ENCODE measurements at places on chromosomes 1 and 21.

DNA sequence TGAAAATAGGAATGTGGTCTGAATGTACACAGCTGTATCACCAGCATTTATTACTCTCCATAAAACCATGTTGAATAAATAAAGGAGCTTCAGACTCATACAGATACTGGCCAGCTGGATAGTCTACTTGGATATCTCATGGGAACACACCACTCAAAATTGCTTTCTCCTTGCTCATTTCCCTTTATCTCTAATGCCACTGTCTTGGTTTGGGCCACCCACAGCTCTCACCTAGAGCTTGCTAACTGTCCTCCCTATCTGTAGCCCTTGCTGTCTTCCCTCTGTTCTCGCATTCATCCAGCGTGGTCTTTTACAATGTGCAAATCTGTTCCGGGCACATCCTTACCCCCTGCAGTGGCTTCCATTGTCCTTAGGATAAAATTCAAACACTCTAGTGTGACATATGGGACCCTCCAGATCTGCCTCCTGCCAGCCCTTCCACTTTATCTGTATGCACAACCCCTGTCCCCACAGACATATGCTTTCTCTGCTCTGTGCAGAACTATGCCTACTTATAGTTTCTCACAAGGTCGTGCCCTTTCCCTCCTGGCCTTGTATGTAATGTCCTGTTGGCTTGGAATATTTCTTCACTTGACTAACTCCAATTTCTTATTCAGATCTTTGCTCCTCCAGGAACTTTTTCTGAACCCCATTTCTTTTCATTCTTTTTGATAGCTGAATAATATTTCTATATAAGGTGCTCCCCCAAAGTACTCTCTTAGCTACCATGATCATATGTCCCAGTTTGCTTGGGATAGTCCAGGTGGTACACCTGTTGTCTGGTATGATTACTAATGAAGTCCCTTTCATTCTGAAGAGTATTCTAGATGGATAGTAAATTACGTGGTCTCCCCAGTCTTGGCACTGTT is 2.9 kb downstream of the FLVCR1 start:
- DNase-seq = no peak

DNA sequence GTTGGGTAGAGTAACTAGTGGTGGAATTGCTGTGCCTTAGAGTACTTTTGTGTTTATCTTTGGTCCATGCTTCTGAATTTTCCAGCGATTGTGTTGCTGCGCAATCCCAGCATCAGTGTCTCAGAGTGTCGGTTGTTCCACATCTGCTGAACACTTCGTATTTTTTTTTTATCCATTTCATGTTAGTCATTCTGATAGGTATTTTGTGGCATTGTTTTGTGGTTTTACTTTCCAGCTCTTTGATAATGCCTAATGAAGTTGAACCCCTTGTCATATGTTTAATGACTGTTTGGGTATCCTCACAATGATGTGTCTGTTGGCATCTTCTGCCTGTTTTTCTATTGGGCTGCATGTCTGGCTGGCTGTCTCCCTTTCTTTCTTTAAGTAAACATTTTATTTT is 13.6 kb downstream of the TUFT1 start:
- DNase-seq = no peak

DNA sequence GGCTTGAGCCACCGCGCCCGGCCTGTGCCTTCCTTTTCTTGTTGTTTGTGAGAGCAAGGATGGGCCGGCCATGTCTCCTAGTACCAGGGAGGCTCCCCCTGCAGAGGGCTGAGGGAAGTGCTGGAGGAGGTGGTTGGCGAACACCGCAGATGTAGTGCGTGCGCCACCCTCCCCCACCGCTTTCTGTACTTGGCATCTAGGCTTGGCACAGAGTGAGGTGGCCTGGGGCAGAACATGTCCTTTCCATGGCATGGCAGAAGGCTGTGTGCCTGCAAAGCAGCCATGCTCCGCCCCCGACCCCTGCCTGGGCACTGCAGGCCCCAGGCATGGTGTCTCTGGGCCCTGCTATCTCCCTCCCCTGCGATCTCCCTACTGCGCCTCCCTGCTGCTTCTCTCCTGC is 30.7 kb downstream of the ALPL start:
- DNase-seq = no peak

DNA sequence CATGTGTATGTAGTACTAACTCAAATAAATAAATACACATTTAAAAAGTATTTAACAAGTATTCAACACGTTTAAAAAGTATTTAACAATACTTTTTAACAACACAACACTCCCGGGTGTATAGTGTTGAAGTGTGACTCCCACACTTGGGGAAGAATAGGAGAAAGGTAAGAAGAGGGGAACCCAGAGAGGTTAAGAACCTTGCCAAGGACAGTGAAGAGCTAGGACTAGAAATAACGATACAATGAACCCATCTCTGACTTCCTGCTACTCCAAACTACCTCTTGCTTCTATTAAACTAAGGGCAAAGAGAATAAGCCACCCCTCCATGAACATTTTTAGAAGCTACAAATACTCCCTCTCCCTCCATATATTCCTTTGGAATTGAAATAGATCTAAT is 1.7 kb upstream of the GFI1 start:
- no peak for DNase-seq

- no peak for DNase-seq
Measured at GRCh38 chr1:220922951-220923350, 43.7 kb downstream of the HLX start.

DNA sequence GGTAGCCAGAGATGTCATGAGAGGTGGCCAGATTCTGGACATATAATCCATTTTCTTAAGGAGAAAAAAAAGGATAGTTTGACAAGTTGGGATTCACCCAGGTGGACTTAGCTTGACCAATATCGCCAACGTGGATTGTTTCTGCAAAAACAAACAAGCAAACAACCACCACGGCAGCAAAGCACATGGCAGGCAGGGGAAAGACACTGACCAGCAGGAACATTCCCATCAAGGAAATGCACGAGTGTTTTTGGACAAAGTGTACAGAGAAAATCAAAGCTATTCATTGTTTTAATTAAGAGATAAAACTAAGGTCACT is 9.1 kb upstream of the PLA2G2C start:
- DNase-seq = no peak

- DNase-seq = no peak
Measured at GRCh38 chr1:214848101-214848500, 234.4 kb upstream of the KCNK2 start.

- DNase-seq = no peak
Measured at GRCh38 chr21:15679630-15680029, 50.2 kb upstream of the USP25 start.

GRCh38 chr1:235941876-235942624 is 75.3 kb upstream of the LYST start:
- DNase-seq = no peak

GRCh38 chr1:54545916-54546635 is 2.0 kb upstream of the ACOT11 start:
- DNase-seq = no peak
